Left colon (tissue), 2 donors: ENCODE measurements at places on chromosomes 6 and 20.

GRCh38 chr20:17896771-17897369 lies 71.7 kb downstream of the SNX5 start:
- DNase-seq: no peak

DNA sequence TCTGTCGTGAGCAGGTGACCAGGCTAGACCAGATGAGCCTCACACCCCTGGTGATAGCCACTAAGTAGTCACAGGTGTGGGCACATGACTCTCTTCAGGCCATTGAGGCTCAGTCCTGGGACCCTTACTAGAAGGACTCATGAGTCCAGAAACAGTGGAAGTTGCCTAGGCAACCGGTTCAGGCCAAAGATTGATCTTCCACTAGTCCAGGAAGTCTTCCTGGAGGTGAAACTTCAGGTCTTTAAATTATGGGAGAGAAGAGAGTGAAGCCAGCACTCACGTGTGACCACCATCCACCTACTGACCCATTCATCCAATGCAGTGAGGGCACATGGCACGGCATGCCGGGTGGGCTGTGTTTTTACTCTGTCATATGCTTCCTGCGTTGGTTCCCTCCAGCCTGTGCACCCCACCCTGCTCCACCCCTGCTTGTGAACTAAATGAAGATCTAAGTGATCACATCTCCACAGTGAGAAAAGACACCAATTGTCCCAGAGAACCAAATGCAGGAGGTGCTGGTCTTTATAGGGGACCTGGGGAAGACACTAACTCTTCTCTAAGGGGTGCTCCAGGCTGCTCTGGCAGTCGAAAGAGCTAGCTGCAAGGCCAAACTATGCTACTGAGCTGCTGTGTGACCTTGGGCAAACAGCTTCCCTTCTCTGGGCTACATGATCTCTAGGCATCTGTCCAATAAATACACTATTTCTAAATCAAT lies 12.5 kb upstream of the STX16 start:
- DNase-seq: no peak

DNA sequence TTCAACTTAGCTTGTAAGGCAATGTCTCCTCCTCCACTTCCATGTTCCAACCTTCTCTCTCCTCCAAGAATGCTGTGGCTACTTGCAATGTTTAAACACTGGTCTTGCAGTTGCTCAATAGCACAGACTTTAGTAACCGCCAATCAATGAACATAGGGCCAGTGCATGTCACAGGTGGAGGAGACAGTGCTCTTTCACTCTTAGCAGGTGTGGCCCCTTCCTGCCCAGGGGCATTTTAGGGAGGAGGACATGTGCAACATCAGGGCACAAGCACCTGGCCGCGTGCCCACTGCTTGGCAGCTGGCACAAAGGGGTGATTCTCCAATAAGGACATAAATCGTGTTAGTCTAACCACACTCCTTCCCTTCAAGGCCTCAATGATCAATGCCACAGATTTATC lies 41.3 kb downstream of the ADGRF1 start:
- DNase-seq: no peak

DNA sequence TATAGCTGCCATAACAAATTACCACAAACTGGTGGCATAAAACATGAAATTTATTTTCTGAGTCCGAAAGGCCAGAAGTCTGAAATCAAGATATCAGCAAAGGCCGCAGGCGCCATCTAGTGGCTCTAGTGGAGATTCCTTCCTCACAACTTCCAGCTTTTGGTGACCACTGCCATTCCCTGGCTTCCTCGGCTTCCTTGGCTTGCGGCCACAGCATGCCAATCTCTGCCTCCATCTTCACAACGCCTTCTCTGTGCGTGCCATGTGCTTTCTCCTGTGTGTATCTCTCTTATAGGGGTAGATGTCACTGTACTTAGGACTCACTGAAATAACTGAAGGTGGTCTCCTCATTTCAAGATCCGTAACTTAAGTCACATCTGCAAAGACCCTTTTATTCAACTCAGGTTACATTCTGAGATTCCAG lies 5.4 kb upstream of the PLAGL1 start:
- peak; percentile 87 for DNase-seq

DNA sequence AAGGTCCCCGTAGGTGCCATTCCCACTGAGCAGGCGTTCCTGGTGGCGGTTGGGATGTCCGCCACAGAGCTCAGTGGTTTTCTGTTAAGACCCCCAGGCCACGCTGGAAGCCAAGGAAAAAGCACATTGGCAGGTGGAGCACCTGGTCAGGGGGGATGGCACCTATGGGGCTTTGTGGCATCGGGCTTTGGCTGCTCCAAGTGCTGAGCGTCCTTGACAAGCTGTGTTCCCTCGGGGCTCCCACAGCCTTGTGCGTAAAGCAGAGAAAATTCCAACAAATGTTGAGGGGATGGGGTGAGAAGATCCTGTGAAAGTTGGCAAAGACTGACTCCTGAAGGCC lies 135.4 kb downstream of the JPH2 start:
- no peak for DNase-seq

DNA sequence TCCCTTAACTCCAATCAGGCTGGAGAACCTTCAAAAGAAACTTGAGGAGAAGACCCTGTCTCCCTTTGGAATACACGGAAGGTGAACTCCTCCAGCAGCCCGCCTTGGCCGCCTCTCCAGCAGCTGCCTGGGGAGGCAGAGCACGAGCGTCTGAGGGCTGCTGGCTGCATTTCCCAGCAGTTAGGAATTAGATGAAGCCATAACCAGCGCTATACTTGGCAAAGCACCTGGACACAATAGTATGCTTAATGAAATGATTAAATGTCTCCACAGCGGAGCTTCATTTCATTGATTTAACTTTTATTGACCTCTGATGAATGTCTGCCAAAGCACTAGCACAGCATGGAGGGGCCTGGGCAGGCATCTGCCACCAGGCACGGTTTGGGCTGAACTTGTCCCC lies 73.5 kb downstream of the TMEM242 start:
- no peak for DNase-seq

GRCh38 chr6:122747573-122747972 lies 31.9 kb upstream of the FABP7 start:
- no peak for DNase-seq

- DNase-seq: no peak
Measured at GRCh38 chr6:19811397-19812079, 25.6 kb upstream of the ID4 start.

DNA sequence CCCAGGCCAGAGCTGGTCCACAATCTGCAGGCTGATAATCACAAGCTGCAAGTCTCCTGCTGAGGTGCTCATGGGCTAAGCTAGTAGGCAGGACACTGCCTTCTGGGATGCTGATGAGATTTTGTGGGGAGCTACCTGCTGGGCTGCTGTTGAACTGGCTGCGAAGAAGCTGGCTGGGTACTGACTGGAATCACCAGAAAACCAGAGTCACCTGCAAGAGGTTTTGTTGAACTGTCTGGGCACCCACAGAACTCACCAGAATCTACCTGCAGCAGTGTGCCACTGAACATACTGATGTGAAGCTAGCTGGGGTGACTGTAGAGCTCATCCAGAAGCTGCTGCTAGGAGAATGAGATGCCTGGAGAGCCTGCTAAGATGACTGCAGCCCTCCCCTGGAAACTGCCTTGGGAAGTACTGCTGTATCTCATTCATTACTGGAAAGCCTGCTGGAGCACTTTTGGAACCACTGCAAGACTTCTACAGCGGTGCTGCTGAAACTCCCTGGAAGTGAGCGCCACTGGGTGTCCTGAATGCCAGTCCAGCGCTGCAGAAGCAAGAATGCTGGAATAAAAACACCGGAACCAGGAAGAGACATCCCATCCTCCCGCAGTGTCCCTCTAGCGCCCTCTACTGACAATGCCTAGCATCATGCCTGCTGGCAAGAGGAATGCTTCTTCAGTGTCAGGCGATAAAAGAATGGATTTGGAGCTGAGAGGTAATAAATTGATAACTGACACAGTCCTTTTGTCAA lies 64.9 kb upstream of the ARHGAP18 start:
- peak; percentile 63 for DNase-seq

DNA sequence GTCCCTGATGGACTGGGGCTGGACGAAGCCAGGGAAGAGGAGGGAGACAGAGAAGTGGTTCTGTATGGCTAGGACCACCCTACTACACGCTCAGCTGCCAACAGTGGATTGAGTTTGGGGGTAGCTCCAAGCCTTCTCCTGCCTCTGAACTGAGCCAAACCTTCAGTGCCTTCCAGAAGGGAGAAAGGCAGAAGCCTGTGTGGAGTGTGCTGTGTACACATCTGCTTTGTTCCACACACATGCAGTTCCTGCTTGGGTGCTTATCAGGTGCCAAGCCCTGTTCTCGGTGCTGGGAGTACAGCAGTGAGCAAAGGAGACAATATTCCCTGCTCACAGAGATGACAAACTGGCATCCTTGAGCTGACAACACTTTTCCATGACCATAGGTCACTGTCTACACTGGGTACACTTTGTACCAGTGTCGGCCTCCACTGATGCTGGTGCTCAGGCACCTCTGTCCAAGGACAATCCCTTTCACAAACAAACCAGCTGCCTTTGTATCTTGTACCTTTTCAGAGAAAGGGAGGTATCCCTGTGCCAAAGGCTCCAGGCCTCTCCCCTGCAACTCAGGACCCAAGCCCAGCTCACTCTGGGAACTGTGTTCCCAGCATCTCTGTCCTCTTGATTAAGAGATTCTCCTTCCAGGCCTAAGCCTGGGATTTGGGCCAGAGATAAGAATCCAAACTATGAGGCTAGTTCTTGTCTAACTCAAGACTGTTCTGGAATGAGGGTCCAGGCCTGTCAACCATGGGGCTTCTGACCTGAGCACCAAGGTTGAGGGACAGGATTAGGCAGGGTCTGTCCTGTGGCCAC lies 11.3 kb upstream of the RBCK1 start:
- DNase-seq: no peak

- no peak for DNase-seq
Measured at GRCh38 chr6:86856937-86857563, 80.3 kb upstream of the HTR1E start.

DNA sequence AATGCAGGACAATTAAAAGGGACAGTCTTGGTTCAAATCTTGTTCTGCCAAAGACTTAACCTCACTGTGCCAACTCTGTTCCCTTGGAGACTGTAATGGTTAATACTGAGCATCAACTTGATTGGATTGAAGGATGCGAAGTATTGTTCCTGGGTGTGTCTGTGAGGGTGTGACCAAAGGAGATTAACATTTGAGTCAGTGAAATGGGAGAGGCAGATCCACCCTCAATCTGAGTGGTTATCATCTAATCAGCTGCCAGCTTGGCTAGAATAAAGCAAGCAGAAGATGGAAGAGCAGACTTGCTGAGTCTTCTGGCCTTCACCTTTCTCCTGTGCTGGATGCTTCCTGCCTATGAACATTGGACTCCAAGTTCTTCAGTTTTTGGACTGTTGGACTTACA lies 474.4 kb downstream of the CD83 start:
- no peak for DNase-seq

DNA sequence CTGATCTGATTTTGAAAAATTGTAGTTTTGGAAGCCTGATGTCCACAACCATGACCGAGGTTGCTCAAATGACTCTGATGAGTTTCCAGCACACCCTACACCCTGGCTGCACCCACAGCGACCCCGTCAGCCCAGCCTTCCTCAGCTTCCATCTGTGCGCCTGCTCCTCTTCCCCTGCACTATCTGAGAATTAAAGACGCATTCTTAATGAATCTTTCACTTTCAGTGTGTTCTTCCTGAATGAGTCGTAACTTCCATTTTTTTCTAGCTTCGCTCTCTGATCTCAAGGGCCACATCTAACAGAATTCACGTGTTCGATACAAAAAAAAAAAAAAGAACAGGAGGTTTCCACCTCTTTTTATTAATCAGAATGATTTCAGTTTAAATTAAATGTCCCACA lies 21.3 kb upstream of the RREB1 start:
- peak; percentile 37 for DNase-seq
